ENCODE measurements at places on chromosomes 7 and 10.
A peak's percentile ranks its signal among the peaks of the same experiment; 100 is the strongest.

GRCh38 chr7:22275661-22276060 is 81.3 kb downstream of the RAPGEF5 start:
- DNase-seq: no peak

- peak; percentile 78 for DNase-seq
Observed at GRCh38 chr7:132117181-132117580, 459.1 kb downstream of the PLXNA4 start.

GRCh38 chr7:20661884-20662283 is 46.4 kb downstream of the ABCB5 start:
- DNase-seq: no peak

DNA sequence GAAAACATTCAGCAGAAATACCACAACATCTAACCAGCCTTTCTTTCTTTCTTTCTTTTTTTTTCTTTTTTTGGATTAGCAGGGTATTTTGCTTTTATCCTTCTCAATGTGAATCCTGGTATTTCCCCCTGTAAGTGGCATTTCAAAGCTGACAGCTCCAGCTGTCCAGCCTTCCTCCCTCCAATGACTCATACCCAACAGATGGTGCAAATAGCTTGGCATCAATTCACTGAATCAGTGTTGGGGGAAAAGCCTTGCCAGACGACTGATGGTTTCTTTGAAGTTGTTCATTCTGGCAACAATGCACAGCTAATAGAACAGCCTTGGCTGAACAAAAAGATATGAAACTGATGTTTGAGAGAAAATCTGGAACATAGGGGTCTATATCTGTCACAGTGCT is 316.8 kb upstream of the STEAP1 start:
- DNase-seq: peak; percentile 4

DNA sequence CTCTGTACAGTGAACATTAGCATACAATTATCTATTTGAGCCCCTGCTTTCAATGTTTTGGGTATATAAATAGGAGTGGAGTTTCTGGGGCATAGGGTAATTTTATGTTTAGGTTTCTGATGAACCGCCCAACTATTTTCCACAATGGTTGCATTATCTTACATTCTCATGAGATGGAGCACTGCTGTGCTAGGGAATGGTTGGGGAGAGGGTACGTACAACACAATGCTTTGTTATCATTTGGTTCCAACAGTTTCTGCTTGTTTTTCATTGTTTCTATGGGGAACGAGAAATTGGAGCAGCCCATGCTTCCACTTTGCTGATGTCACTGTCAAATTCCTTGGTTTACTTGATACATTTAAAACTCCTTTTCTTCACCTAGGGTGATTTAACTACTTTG is 1115.3 kb downstream of the REEP3 start:
- DNase-seq: no peak

- DNase-seq: no peak
Observed at GRCh38 chr7:81094952-81095351, 176.1 kb upstream of the SEMA3C start.

DNA sequence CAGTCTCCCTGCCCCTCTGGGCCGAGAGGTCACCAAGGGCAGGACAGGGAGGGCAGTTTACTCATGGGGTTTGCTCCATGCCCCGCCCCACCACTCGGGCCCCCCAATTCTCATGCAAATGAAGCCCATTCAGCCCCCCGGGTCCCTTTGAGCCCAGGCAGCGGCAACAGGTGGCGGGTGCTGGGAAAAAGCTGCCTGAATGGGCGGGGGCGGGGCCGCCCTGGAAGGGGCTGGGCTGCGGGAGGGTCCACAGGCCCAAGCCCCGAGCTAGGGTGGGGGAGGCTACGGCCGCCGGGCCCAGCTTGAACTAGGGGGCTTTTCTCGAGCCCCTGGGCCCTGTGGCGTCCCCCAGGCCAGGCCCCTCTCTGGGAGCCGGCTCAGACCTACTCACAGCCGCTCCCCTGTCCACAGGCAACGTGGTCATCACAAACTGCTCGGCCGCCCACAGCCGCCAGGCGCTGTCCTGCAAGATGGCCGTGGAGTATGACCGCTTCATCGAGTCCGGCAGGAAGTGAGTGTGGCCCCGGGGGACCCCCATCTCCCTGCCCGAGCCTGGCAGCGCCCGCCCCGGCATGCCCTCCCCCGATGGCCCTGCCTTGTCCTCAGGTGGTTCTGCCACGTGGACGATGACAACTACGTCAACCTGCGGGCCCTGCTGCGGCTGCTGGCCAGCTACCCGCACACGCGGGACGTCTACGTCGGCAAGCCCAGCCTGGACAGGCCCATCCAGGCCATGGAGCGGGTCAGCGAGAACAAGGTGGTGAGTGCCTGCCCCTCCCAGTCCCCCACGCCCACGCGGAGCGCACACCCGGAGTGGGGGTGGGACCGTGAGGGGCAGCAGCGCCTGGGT is 5.5 kb downstream of the LFNG start:
- DNase-seq: no peak

GRCh38 chr7:24313777-24314176 is 29.8 kb downstream of the NPY start:
- no peak for DNase-seq

DNA sequence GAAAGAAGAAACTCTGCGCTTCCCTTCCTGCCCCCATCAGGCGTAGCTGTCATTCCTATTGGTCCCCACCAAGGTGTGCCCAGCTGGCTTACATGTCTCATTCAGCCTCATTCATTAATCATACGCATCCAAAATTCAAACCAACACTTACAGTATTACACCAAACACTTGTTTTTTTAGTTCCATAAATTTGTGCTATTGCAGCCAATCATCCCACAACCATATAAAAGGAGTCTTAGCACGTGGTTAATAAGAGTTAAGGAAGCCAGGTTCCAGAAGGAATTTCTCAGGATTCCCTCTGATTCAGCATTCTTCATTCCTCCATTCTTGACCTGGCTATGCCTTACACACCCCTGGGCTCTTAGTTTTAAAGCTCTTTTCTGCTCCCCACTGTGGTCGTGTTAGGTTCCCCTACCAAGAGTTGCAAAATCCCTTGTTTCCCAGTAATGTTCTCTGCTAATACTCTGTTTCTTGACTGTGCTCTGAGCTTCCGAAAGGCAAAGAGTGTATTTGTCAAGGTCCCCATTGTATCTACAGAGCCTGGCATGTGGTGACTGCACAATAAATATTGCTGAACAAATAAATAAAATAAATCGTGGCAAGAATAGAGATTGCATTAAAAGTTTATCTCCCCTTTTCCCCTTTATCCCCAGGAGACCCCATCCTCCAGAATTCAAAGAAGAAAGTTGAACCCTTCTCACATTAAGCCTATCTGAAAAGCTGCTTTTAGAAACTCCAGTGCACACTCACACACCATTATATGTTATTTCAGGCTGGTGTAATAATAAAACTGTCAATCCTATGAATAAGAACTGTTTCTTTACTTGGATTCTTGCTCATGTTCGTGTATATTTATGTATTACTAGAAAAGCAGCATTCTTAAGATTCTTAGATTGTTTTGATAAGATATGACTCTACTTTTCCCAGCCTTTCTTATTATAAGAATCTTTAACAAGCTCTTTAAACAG is 514.4 kb downstream of the INHBA start:
- peak; percentile 91 for DNase-seq

DNA sequence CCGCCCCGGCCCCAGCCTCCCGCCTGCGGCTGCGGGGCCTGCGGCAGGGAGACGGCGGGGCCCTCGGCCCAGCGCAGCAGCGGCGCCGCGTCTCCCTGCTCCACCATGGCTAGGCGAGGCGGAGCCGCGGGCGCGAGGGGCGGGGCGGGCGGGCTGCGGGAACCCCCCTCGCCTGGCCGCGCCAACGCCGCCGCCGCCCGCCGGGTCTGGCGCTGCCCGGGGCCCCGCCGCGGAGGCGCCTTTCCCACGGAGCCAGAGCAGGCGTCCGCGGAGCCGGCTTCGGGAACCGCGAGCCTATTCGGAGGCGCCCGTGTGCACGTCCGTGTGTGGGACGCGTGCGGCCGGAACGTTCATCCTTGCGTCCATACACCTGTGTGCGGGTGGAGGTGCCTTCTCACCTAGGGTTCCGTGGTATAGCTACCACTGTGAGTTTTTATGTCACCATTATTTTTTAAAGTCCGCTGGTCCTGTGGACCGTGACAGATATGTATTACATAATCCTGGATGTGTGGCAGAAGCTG is at the start of gene DENND11:
Gene DENND11, minus strand, starts transcription at position 120 of the 521 bp plus-strand sequence. Its CDS starts 13 bp downstream, at position 107.
- DNase-seq: no peak

DNA sequence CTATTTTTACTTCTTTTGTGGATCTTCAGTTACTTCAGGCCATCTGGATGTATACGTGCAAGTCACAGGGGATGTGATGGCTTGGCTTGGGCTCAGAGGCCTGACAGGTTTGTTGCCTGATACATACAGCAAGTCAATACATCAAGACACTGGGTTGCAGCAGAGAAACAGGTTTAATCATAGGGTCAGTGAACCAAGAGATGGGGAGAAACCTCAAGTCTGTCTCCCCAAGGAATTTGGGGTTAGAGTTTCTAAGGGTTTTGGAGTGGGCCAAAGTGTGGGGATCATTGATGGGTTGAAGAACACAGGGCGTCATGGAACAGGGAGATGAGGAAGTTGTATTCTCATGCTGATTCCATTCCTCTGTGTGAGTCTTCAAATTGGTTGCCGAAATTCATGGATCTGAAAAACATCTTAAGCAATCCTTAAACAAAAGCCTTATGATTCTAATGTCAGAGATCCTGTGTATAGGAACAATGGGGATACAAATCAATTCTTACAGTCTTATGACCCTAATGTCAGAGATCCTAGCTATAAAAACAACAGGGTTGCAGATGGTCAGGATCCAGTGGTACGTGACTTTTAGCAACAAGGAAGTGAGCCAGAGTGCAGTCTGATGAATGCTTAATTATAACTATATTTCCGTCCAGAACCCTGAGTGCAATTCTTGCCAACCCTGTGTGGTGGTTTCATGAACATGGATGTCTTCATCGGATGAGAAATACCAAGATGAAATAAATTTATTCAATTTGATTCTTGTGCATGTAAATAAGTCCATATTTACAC is 18.9 kb downstream of the OTUD1 start:
- no peak for DNase-seq

DNA sequence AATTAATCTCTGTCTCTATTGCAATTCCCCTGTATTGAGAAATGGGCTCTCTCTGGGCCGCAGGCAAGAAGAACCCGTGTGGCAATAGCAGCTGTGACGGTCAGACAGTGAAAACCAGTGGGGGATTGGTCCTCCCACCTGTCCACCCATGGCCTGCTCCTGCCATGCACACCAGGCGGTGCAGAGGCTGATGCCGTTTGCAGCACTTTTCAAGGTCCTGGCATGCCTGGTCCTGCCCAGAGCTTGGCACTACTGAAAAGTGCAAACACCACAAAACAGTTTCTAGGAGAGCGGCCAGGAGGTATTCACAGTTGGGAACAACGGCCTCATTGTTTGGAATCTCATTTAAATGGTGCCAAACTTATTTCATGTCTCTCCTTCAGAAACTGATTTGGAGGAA is 41.5 kb downstream of the PSPH start:
- DNase-seq: peak; percentile 28

DNA sequence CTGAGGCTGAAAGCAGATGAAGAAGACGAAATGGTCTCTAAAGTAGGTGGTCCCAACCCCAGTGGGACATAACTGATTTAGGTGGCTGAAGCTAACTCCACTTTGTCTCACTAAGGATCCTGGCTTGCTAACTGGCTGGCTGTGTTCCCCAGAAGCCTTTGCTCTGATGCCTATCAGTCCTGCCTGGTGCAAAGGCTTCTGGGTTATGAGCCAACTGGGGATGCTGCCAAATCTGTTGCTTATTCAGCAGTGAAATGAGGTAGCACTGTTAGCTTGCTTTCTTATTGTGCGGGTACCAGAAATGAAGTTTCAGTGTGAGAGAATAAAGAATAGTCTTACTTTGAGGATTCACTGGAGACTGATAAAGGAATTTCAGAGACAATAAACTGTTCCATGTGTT is 18.1 kb downstream of the PRKG1 start:
- peak; percentile 62 for DNase-seq

DNA sequence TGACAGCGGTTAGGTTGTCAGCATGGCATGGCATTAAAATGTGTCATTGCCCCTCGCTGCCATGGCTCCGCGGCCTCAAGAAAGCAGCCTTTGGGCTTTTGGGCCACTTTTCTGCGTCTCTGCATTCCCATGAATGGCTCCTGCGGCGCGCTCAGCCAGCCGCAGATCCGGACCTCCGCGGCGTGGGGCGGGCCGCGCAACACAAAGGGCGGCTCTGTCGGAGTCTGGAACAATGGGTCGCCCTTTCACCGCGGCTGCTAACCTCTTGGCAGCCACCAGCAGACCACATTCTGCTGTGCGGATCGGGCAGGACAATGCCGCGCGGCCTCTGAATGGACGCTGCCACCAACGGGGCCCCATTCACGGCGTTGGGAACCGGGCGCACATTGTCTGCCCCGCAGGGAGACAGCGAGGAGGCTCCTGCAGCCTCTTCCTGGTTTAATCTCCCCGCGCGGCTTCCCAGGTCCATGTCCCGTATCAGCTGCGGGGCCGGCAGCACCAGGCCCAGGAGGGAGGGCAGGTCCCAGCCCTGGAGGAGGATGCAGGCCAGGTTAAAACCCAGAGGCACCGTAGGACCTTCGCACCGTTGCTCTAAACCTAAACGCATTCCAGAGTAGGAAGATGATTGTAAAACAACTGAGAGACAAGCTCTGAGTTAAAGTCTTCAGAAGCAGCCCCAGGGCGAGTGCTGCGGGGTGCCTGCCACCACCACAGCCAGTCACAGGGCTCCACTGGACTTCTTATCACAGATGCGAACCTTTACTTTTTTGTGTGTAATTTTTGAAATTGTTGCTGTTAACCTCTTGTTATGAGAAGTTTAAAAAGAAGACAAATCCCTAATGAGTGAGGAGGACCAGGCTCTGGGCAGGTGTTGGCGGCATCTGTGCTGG is 71.6 kb downstream of the NKX6-2 start:
- DNase-seq: peak; percentile 26

DNA sequence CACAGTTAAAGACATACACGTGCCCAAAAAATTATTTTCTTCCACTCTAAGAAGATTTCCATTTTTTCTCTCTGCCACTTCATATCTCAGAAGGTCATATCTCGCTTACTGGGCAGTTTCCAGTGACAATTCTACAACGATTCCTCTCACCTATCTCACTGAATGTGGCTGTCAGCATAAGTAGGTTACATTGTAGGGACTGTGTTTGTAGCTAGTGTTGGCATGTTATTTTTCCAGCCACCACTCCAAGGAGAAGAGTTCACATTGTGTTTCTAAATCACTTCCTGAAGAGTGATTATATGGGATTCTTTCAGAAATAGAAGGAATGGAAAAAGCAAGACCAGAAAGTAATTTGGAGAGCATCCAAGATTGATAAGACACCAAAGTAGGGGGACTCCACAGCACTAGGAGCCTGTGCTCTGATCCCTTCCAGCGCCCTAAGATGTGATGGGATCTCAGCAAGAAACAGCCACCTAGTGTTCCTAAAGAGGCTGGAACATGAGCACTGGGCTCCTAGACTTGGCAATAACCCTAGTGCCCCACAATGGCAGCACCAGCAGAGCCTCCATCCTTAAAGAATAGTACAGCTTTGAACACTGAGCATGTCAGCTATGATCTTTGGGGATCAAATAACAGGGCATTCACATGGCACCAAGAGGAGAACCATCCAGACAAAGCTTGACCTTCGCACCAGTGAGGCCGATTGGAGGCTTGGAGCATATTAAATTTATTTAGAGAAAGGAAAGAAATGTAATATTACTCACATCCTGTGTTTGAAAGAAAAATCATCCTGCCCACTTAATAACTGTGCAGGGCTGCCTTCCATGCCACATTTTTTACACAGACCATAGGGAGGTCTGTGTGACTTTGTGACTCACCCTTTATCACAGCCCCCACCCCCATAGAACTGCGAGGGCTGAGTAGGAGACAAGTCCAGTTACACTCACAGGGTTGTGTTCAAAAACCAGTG is 51.8 kb downstream of the CAV1 start:
- DNase-seq: peak; percentile 96
